Activated naive CD4-positive, alpha-beta T cell treated with anti-CD3 and anti-CD28 coated beads for 36 hours (primary cell): ENCODE measurements at places on chromosomes 4 and X. TPM values are rescaled to one million over a fixed set of nuclear protein-coding genes. Genes with fewer than 3 reads are reported as not detected.

The PGAM4 gene
- total RNA-seq: 1.2 TPM

The MAGIX gene
- total RNA-seq: 0.25 TPM

The PARM1 gene
- total RNA-seq: 0.05 TPM

The DNAAF6 gene
- not detected for total RNA-seq

The TMPRSS11B gene
- total RNA-seq: not detected

The MXRA5 gene
- total RNA-seq: not detected

The WDR17 gene
- 1.7 TPM for total RNA-seq

The CXCL3 gene
- total RNA-seq: not detected

The TMPRSS11A gene
- not detected for total RNA-seq

The USP46 gene
- 1.9 TPM for total RNA-seq

- H3K36me3 ChIP-seq: no peaks in the 10 kb centered on the region
- peak; percentile 27 for DNase-seq
- H3K27ac ChIP-seq: no peak overlapping the region
- H3K27me3 ChIP-seq: no peaks in the 10 kb centered on the region
Observed at GRCh38 chr4:40719008-40719623, 30.6 kb upstream of the NSUN7 start.

DNA sequence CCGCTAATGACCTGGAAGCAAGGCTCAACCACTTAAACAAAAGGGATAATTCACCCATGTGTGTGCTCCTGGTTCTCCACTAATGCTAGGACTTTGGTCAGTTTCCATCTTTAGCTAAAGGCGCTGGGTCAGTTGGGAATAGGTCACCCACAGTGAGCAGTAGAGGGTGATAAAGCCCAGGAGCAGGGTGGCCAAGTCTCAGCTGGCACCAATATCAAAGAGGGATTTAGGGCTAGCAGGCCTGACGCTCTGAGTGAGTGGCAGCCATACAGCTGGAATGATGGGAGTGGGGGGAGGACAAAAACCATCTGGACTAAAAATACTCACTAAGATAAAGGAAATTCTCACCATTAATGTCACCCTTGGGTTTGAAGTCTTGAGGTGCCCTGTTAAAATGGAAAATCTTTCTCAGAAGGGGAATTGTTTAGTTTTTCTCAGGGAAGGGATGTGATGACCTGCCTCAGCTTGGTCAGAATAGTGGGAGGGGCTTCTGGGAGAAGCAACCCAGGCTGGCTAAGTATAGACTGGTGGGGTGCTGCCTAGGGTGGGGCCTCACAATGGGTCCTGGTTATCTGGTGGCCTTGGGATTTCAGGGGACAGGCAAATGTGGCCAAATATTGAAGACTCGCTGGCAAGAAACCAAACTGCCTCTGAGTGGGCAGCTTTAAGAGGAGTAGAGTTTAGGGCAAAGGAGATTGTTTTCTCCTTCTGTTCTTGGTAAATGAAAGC, 47.1 kb downstream of the TSC22D3 start:
- no peak for DNase-seq
- H3K36me3 ChIP-seq: no peaks in the 10 kb centered on the region
- H3K4me1 ChIP-seq: peaks cover 9% of the 10 kb centered on the region
- H3K27me3 ChIP-seq: no peaks in the 10 kb centered on the region
- H3K4me3 ChIP-seq: no peak overlapping the region

DNA sequence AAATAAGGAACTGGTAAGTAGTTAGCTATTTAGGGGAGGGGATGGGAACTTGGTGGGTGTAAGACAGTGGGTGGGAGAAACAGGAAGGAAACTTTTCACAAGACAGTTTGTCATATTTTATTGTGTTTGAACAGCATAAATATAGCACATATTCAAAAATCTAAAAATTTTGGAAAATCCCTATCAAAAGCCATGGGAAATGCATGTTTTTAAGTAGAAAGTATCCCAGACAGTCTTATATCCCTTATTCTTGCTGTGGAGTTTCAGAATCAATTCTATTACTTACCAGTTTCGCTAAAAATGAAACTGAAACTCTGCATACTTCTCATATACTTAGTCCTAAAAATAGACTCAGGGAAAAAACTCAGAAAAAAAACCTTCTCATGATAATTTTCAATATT, 22.3 kb upstream of the RASGEF1B start:
- no peak for DNase-seq
- H3K27ac ChIP-seq: peak overlapping the region; percentile 30
- H3K4me3 ChIP-seq: no peak overlapping the region
- H3K4me1 ChIP-seq: peaks cover 46% of the 10 kb centered on the region

- no peaks in the 10 kb centered on the region for H3K4me1 ChIP-seq
- no peak for DNase-seq
- no peak overlapping the region for H3K4me3 ChIP-seq
Observed at GRCh38 chr4:73741750-73742489, 1.6 kb downstream of the CXCL8 start.

DNA sequence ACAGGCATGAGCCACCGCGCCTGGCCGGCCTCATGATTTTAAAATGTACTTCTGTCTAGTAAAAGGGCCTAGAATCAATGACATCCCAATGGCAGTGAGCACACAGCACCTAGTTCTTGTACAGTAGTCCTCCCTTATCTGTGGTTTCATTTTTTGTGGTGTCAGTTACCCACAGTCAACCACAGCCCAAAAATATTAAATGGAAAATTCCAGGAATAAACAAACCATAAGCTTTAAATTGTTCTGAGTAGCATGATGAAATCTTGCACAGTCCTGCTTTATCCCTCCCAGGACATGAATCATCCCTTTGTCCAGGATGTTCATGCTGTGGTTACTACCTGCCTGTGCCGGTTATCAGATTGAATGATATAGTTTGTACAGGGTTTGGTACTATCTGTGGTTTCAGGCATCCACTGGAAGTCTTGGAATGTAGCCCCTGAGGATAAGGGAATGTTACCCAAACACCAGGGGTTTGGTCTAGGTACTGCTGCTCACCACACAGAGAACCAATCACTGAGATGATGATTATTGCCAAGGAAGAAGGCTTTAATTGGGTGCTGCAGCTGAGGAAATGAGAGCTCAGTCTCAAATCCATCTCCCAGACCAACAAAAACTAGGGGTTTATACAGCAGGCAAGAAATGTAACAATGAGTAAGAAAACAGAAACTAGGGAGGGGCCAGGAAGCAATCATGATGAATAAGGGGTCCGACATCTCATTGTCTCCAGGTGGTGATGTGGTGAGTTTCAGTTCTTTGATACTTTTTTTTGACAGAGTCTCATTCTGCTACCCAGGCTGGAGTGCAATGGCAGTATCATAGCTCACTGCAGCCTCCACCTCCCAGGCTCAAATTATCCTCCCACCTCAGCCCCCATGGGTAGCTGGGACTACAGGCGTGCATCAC, 16.2 kb upstream of the FHL1 start:
- H3K4me3 ChIP-seq: no peak overlapping the region
- H3K36me3 ChIP-seq: no peaks in the 10 kb centered on the region
- H3K27me3 ChIP-seq: no peaks in the 10 kb centered on the region
- H3K27ac ChIP-seq: peak overlapping the region; percentile 77
- DNase-seq: peak; percentile 19

- H3K27ac ChIP-seq: no peak overlapping the region
- no peak overlapping the region for H3K4me3 ChIP-seq
- H3K36me3 ChIP-seq: no peaks in the 10 kb centered on the region
- no peaks in the 10 kb centered on the region for H3K27me3 ChIP-seq
Observed at GRCh38 chrX:148507418-148507817, 7.0 kb downstream of the AFF2 start.

- H3K4me3 ChIP-seq: no peak overlapping the region
- H3K27ac ChIP-seq: no peak overlapping the region
- H3K27me3 ChIP-seq: no peaks in the 10 kb centered on the region
- no peaks in the 10 kb centered on the region for H3K4me1 ChIP-seq
- no peaks in the 10 kb centered on the region for H3K36me3 ChIP-seq
Observed at GRCh38 chr4:97153042-97153441, 990.2 kb downstream of the STPG2 start.

DNA sequence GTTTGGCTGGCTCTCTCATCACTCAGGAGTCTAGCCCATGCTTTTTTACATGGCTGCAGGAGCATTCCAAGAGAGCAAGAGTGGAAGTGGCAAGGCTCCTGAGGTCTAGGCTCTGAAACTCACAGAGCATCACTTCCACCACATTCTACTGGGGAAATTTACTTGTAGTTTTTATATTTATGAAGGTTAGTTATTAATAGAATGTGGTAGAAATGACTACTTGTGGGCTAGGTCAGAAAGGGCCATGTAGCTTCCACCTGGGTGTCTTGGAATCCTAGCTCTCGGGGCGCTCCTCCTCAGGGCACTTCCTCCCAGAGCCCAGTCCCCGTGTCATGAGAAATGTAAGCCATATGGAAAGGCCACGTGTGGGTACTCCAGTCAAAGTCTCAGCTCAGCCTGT, 127.0 kb upstream of the CASK start:
- H3K36me3 ChIP-seq: no peaks in the 10 kb centered on the region
- H3K27ac ChIP-seq: no peak overlapping the region
- no peaks in the 10 kb centered on the region for H3K27me3 ChIP-seq
- H3K4me1 ChIP-seq: no peaks in the 10 kb centered on the region
- H3K4me3 ChIP-seq: no peak overlapping the region
- no peak for DNase-seq

DNA sequence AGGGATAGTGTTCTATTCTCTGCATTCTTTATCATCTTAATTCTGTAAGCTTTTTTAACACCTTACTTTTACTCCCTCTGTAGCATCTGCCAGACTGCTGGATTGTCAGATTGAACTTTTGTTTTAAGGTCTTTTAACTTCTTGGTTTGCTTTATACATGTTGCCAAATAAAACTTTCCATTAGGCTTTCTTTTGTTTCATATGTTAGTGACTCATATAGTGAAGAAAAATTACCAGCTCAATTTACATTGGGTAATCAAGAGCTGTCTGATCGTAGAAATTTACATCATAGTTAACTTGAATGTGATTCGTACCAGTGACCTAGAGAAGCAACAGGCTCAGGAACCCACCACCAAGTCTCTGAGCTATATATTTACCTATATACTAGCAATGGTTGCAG, 28.5 kb upstream of the KLHL4 start:
- no peaks in the 10 kb centered on the region for H3K36me3 ChIP-seq
- no peak overlapping the region for H3K27ac ChIP-seq
- no peaks in the 10 kb centered on the region for H3K27me3 ChIP-seq

GRCh38 chr4:166091912-166092510, 219.0 kb downstream of the TLL1 start:
- no peak for DNase-seq
- no peak overlapping the region for H3K4me3 ChIP-seq
- no peaks in the 10 kb centered on the region for H3K4me1 ChIP-seq
- no peaks in the 10 kb centered on the region for H3K36me3 ChIP-seq
- no peak overlapping the region for H3K27ac ChIP-seq
- H3K27me3 ChIP-seq: peaks cover 2% of the 10 kb centered on the region

GRCh38 chr4:82744284-82744968, 54.2 kb downstream of the SCD5 start:
- no peak overlapping the region for H3K27ac ChIP-seq
- H3K27me3 ChIP-seq: no peaks in the 10 kb centered on the region
- no peaks in the 10 kb centered on the region for H3K36me3 ChIP-seq

DNA sequence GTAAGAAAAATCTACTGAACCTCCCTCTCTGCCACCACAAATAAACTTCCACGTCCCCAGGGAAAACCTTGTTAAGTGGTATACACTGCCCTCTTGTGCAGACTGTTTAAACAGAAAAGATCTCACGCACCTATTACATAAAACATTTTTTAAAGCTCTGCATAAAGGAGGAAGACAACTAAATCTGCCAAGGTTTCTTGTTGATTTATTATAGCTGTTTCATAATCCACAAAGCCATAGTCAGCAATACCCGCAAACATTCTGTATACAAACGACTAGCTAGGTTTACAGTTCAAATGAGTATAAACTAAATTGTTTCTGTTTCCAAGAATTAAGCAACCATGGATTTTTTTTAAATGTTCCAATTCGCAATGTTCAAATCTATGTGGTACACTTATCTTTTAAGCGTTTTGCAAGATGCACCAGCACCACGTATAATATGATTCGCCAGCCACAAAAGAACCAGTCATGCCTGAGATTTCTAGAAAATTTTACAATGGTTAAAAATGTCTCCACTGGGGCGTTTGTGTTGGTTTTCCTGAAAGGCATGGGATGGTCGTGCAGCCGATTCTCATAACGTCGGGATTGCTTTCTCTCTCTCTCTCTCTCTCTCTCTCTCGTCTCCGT, 164.6 kb downstream of the PRKX start:
- no peak overlapping the region for H3K4me3 ChIP-seq
- H3K36me3 ChIP-seq: no peaks in the 10 kb centered on the region
- H3K27ac ChIP-seq: no peak overlapping the region
- H3K4me1 ChIP-seq: no peaks in the 10 kb centered on the region
- peaks cover 15% of the 10 kb centered on the region for H3K27me3 ChIP-seq

GRCh38 chr4:101693842-101694398, 96.6 kb upstream of the BANK1 start:
- no peaks in the 10 kb centered on the region for H3K36me3 ChIP-seq
- peaks cover 18% of the 10 kb centered on the region for H3K27me3 ChIP-seq
- no peak overlapping the region for H3K4me3 ChIP-seq
- DNase-seq: no peak
- no peaks in the 10 kb centered on the region for H3K4me1 ChIP-seq

GRCh38 chr4:187606581-187606980, 389.0 kb upstream of the ZFP42 start:
- DNase-seq: peak; percentile 23
- H3K4me1 ChIP-seq: no peaks in the 10 kb centered on the region
- peaks cover 4% of the 10 kb centered on the region for H3K27me3 ChIP-seq

DNA sequence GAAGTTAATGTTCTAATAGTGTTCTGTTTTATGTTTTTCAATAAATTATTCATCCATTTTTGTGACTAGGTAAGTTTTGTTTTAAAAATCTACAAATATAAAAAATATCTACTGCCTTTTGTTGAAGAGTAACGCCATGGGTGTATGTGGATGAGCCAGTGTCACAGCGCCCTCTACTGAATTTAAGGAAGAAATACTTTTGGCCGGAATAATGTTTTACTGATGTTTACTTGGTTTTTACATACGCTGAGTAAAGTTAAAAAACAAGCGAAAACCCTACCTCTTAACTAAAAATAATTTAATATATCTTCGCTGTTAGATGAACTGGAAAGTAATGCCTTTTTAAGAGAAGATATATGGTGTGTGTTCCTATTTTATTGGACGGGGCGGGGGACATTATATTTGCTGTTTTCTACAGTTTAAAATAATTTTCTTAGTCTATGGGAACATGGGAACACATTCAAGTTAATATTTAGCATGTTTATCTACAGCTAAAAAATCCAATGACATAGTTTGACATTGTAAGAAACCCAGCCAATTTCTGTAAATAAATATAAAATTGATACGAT, 86.1 kb downstream of the CPE start:
- H3K4me3 ChIP-seq: no peak overlapping the region
- H3K27me3 ChIP-seq: no peaks in the 10 kb centered on the region
- no peaks in the 10 kb centered on the region for H3K36me3 ChIP-seq
- H3K4me1 ChIP-seq: no peaks in the 10 kb centered on the region

GRCh38 chr4:67087897-67088296, 457.4 kb downstream of the CENPC start:
- H3K36me3 ChIP-seq: no peaks in the 10 kb centered on the region
- H3K27ac ChIP-seq: no peak overlapping the region
- H3K27me3 ChIP-seq: no peaks in the 10 kb centered on the region
